ENCODE measurements at places on chromosomes 7 and 10.

DNA sequence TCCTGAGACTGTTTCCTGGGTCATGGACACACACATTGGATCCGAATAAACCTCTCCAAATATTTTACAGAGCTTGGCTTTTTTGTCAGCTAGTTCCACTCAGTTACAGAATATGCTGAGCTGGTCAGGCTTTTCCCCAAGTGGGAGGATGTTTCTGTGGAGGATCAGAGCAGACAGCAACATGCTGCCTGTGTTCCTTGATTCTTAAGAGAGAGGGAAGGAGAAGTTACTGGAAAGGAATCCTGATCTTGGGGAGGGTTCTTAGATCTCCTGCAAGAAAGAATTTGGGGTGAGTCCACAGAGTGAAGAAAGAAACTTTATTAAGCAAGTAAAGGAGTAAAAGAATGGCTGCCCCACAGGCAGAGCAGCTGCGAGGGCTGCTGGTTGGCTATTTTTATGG is 76.8 kb upstream of the RPA3 start:
- no peak for DNase-seq

DNA sequence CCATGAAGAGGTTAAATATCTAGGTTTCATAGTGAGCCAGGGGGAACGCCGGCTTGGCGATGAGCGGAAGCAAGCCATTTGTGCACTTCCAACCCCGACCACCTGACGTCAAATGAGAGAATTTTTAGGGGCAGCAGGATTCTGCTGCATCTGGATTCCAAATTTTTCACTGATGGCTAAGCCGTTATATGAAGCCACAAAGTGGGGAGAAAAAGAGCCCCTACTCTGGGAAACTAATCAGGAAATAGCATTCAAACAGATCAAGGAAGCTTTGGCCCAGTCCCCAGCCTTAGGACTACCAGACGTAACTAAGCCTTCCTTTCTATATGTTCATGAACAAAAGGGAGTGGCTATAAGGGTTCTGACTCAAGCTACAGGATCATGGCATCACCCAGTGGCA is 12.9 kb upstream of the ADCK2 start:
- peak; percentile 78 for DNase-seq

DNA sequence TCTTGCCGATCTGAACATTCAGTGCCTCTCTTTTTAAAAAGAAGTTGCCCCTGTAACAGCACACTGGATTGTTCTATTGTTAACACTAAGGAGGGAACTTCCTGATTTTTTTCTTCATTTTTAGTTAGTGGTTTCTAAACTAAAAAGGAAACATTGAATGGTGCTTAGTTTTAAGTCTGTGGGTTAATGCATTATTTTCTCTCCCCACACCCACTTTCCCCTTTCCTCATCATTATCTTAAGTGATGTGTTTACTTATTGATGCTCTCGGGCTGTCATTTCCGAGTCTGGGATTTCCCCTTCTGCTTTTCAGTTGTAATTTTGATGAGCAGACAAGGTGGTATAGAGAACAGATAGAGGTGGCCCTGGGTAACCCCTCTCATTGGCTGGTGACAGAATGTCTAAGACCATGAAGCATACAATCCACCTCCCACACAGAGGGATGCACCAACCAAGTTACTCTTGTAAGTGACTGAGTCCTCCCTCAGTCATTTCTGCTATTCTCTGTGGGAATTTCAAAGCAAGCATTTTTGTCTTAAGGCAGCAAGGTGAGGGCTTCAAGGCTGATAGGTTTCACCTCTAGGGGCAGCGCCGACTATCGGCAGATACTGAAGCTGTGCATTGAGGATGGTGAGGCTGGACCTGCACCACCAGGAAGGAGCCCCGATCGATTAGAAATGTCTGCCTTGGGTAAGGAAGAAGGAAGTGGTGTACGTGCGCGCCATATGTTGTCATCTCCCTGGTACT is 49.5 kb downstream of the CHN2 start:
- DNase-seq = no peak

DNA sequence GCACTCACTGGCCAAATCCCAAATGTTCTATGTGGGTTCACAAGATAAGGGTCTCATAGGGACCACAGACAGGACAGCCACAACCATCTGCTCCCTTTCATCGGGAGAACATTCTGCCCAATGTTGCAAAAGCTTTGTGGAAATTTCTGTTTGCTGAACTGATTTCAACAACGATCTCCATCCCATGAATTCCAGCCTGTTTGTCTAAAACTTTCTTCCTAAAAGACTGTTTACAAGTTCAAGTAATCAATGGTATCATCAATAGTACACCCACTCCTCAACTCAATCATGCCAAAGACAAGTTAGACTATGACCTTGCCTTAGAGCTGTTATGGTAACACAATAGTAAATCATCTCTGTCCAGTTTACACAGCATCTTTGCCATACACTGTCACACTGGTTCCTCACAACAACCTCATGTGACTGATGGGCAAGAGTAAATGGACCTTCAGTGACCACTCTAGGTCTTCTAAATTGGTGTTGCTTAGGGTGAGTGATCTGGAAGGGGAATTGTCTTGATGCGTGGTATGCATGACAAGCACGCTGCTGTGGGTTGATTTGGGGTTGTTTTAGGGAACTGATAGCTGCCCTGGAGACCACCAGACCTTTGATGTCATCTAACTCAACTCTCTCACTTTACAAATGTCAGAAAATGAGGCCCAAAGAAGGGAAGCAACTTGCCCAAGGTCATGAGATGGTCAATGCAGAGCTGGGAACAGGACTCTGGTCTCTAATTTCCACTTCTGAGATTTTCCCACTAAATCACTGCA is 95.1 kb downstream of the PPP1R3C start:
- no peak for DNase-seq

All from fibroblast of skin of right biceps (primary cell).